Fibroblast of skin of abdomen (primary cell): ENCODE measurements at places on chromosomes 7 and 10.

DNA sequence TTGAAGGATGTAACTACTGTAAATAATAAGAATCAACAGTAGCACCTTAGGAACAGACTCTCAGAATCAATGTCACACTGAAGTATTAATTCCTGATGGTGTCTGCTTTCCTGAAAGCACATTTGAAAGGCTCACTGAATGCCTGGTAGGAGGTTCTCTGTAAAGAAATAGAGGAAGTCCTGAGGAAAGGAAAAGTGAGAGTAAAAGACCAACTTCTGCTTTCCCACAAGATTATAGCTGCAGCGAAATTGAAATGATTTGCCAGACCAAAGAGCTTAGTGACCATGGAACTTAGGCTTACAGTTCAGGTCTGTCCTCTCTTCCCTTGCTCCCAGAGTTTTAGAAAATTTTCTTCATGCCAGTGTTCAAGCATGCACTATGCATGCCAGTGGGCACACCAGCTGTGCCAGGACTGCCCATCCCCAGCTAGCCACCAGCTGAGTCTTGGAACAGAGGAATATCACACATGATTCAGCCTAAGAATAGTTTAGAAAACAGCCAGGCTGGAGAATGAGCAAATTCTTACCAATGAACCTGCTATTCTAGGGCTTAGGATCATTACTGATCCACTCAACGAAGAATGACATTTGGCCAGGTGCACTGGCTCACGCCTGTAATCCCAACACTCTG, 123.2 kb downstream of the HERPUD2 start:
- no peak for DNase-seq

GRCh38 chr7:70472601-70473237, 659.2 kb upstream of the GALNT17 start:
- peak; percentile 44 for DNase-seq

GRCh38 chr10:73873142-73873837, 1.1 kb downstream of the CAMK2G start:
- no peak for DNase-seq

DNA sequence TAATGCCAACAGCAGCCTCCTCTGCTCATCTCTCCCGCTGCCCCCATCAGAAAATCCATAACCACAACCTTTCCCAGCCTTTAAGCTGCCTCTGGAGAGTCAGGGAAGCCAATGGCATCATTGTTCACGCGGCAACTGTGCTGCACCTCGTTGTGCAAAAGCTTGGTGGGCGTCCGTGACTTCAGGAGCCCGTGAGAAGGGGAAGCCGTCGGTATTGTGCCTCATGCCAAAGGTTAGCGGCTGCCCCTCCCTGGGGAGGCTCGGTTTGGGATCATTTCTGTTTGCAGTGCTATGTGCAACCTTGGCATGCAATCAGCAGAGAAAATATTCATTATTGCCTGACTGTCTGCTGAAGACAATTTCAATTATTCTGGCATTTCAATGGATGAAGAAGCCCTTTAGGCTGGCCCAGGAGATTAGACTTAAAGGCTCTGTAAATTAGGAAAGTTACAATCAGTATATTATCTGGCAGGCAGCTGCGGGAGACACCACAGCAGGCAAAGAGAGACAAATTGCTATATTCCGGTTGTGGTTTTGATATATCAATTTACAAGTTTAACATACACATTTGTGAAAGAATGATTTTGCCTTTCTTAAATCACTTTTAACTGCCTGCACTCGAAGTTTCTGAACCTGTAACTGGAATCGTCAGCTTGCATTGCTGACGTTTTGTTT, 244.5 kb downstream of the GATA3 start:
- no peak for DNase-seq
